Stimulated activated CD8-positive, alpha-beta memory T cell treated with anti-CD3 and anti-CD28 coated beads, Interleukin-4, amount 100 ng/mL, for 1 hour (primary cell): ENCODE measurements at places on chromosomes 11 and 22.
A peak's percentile ranks its signal among the peaks of the same experiment; 100 is the strongest.

GRCh38 chr11:121591405-121592033 is 138.8 kb upstream of the SORL1-AS1 start:
- DNase-seq: peak; percentile 38

- no peak for DNase-seq
These were observed 56.0 kb downstream of the COMMD9 start for GRCh38 chr11:36233204-36233603.

DNA sequence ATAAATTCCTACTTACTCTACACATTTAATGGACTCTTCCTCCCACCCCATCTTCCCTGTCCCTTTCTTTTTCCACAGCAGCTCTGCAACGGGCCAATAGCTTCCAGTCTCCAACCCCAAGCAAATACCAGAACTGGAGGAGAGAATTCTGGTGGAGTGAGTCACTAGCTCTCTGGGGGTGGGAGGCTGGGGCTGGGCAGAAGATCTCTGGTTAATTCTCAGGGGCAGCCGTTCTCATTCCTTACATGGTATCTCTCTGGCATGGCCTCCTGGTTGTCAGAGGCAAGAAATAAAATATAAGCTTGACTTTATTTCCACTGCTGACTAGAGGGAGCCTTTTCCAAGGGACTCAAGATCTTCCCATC is 90.4 kb upstream of the PARVA start:
- no peak for DNase-seq

DNA sequence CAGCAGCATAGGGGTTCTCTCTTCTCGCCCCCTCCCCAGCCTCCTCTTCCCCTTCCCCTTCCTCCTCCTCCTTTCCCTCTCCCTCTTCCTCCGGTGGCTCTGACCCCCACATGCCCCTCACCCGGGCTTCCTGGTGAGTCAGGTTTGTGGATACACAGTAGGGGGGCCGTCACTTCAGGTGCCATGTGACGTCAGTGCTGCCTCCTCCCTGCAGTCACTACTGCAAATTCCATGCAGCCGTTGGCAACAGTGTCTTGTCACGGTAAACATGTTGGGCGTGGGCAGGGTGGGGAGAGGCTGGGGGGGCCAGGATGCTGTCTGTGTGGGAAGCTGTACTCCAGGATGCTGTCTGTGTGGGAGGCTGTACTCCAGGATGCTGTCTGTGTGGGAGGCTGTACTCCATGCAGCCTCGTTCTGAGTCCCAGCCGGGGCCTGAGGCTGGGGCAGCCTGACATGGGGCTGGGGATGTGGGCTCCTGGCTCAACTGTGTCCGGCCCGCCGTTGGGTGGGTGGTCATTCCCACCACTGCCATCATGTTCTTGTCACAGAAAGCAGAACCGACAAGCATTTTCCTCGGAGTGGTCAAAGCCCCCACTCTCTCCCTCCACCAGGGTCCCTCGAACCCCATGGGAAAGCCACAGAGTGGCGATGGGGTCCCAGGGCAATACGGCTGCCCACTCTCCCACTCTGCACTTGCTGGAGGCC is 2.4 kb upstream of the MUC2 start:
- no peak for DNase-seq

- no peak for DNase-seq
These were observed 7.6 kb downstream of the MS4A4E start for GRCh38 chr11:60235321-60235720.

GRCh38 chr11:71437879-71438278 is 10.3 kb downstream of the DHCR7 start:
- no peak for DNase-seq

- DNase-seq: no peak
These were observed 40.5 kb downstream of the FBXO7 start for GRCh38 chr22:32515084-32515483.

GRCh38 chr11:66694732-66695207 is 17.1 kb upstream of the RBM4B start:
- DNase-seq: peak; percentile 68

- no peak for DNase-seq
These were observed 476 bp upstream of the BARX2 start for GRCh38 chr11:129374993-129375750.

GRCh38 chr11:12854297-12854661 is 154.8 kb upstream of the RASSF10 start:
- no peak for DNase-seq

DNA sequence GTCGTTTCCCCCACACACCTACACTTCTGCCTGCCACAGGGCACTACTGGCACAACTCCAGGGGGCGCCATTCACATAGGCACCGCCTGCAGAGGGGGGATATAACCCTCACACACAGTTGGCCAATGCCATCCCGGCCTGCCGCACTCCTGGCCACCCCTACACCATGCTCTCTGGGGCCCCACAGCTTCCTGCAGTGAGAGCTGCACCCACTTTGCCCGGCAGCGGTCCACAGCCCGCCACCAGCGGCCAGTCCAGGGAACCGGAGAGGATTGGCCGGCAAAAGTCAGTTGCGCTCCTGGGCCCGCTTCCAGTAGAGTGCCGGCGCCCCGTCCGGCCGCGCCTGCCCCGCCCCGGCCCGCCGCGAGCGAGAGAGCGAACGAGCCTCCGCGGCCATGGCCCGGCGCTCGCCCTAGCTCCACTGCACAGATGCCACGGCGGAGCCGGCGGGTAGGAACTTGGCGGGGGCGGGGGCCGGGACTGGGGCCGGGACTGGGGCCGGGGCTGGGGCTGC is 25.6 kb upstream of the SUSD2 start:
- DNase-seq: no peak

DNA sequence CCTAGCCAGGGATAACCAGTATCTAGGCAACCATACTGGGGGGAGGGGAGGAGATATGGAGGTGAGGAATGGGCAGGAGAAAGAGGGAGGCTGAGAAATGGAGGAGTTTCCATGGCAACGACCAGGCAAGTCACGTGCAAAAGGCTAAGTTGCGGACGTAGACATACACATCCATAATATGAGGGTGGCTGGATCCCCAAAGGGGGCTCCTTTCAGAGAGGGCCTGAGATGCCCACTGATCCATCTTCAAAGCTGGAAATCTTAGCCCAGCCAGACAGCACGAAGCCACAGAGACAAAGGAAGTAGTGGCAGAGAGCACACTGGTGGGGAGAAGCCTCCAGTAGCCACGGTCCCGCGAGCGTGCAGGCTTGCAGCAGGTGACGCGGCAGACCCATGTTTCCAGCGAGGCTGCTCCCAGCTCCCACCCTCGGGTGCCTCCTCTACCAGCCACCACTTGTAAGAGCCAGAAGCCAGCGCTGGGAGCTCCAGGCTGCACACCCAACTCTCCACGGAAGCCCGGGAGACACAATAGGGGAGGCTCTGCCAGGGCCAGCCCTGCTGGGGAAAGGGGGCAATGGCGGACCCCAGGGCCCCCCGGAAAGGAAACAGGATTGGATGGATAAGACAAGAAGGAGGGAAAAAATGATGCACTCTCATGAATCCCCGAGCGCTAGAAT is 938 bp downstream of the FXYD6 start:
- DNase-seq: no peak

GRCh38 chr22:34804604-34805003 is 261.4 kb upstream of the ISX start:
- no peak for DNase-seq

DNA sequence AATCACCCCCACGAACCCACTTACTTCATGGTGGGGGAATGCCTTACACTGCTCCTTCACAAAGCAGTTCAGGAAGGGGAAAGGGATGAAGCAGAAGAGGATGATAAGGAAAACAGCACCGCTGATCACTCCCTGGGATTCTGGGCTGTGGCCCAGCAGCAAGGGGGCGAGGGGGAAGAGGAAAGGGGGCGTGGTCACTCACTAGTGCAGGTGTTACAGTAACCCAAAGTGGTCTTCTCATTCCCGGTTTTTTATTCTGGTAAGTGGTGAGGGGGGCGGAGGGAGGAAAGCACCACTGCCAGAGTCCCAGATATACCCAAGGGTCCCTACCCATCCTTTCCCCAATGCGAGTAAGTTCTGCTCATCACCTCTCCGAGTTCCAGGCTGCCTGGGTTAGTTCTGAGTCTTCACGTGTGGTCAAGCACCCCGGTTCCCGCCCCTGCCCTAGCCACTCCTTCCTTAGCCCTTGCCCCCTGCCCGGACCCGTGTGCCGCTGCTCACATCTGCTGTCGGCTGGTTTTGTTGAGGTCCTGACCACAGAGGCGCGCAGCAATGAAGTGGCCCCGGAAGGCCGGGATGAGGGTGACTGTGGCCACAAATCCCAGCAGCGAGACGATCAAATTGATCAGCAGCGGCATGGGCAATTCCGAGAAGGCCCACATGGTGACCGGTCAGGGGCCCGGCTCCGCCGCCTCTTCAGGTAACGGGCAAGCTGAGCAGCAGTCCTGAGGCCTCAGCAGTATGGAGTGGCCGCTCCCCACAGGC is 477 bp downstream of the DPAGT1 start:
- no peak for DNase-seq

DNA sequence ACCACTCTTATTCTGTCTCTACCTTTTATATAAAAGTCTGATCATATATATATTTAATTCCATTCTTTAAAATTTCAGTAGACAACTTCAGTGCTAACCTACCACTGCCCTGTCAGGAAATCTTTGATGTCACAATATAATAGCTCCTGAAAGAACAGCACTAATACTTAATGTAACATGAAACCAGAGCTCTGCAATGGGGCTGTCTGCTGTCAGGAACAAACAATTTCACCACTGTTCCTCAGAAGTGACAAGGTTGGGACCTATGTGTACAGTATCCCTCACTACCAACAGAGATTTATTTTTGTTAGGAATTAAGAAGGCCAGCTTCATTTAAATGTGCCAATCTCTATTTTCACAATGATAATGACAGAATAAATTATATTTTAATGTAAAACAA is 165.5 kb upstream of the C11orf58 start:
- DNase-seq: no peak

- no peak for DNase-seq
These were observed 55.2 kb downstream of the SYT9 start for GRCh38 chr11:7306900-7307299.

- no peak for DNase-seq
These were observed 33.9 kb downstream of the AP2A2 start for GRCh38 chr11:959608-960007.

DNA sequence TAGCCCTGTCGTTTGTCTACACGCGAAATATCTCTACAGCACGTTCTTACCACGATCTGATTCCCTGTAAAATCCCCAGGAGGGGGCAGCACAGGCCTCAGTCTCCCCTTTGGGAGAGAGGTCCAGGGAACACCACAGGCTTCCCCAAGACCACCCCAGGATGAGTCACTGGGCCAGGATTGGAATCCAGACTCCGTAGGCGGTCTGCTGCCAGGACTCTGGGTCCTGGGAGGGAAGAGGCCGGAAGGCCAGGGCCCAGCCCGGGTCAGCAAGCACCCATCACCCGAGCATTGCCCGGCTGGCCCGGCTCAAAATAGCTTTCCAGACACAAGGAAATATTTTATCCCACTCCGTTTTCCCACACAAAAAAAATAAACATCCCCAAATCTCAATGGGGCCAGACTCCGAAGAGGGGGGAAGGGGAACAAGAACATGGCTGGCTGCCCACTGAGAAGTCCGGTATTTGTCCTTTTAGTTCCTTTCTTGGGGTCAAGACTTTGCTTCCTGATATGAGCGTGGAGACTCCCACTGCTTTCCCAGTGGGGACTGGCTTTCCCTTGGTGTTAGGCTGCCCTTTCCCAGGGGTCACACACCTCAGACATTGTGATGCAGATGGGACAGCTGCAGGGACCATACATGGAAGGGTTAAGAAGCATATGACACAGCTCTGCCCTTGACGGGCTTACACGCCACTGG is 91.3 kb downstream of the LRRC32 start:
- DNase-seq: no peak

DNA sequence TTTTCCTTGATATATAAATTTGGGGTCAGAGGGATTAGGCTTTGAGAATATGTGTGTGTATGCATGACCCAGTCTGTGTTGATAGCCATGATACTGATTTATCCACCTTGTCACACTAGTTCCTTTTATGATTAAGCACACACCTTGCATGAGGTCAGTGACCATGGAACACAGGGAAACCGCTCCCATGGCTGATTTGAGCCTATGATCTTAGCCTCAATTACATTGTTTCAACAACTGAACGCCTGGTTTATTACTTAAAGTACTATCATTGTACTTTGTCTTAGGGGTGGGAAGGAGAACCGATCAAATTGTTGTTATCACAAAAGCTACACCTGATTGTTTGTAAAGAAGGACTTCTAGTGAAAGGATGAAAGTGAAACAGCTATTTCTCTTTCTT is 70.7 kb downstream of the ARFGAP2 start:
- no peak for DNase-seq

- DNase-seq: no peak
These were observed 23.5 kb downstream of the B3GAT1 start for GRCh38 chr11:134388590-134388989.

GRCh38 chr11:70038034-70038834 is 39.9 kb upstream of the ANO1 start:
- DNase-seq: no peak

- no peak for DNase-seq
These were observed 7.0 kb upstream of the L3MBTL2 start for GRCh38 chr22:41198027-41198580.

DNA sequence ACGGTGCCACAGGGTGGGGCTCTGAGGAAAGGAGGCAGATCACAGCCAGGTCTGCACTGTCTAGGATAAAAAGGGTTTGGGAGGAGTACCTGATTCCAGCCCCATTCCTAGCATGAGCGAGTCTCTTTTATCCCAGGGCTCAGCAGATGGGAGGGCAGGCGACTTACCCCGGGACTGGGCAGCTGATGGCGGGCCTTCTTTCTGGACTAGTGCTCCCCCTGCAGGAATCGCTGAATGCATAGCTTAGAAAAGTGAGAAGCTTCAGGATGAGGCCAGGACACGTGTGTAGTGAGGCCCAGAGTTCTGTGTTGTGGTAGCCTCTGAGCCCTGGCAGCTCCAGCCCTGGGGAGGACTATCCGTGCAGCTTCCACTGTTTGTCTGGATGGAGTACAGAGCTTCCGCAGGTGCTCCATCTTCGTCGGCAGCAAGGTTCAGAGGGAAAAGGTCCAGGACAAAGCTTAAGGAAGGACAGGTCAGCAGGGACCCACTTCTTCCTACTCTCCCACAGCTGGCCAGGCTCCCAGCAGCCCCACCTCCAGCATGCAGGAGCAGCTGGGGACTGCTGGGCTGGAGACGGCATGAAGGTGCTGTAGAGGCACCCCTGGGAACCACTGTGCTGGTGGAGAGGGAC is 30.4 kb downstream of the COMMD9 start:
- DNase-seq: no peak

DNA sequence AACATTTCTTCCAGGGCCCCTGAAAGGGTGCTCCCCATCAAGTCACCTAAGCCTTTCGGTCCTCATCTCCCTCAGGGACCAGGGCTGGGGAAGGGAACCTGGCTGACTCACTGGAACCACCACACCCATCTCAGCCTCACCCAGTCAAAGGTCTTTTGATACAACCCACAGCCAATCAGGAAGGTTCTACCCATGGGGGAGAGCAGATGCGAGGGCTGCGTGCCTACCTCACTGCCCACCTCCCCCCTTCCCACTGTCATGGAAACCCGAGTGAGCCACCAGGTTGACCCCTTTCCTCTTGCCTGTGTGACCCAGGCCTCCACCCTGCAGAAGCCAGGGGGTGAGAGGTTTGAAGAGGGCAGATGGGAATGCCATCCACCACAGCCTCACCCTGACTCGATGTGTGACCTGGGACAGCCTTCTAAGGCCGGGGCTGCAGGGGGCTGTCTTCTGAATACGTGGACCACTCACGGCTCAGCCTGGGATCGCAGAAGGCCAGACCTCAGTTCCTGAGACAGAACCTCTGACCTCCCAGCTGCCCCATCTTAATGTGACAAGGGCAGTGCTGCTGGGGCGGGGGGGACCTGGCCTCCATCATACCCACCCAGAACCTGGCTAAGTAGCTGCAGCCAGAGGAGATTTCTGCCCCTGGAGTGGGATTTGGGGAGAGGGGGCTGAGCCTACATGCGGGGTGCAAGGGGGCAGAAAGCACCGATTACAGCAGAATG is 2.7 kb downstream of the MDK start:
- no peak for DNase-seq
